ENCODE measurements at places on chromosomes 11 and 22.

DNA sequence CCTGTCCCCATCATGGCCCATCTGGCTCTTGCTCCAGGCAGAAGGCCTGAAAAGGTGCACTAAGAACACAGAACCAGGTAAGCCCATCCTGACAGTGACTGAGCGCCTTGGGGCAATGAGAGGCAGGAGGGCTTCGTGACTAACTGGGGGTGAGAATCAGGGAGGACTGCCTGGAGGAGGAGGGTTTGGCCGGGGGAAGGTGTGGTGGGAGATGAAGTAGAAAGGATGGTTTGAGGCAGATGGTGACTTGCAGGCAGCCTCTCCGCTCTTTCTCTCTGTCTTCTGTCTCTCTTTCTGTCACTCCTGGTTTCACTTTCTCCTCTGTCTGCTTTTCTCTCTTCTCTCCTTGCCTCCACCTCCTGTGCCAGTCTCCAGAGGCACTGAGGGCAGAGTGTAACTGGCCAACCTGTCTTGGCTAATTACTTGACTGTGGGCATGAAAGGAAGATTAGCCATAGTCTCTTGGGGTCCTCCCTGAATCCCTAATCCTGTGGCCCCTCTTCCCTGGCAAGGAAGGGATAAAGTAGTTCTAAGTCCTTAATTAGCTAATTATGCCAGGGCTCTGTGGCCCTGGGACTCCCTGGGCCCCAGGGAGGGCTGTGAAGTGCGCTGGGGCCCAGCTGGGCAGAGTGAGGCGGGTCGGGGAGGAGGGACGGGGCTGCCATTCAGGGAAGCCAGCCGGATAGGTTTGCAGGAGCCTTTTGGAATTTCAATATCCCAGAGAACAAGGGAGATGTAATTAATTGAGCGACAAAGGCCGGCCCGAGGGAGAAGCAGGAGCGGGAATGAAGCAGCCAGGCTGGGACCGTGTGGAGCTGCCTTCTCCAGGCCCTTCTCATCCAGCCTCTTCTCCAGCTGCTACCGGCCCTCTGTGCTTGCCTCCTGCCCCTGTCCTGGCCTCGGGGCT, 61.1 kb downstream of the CACNA1I start:
- DNase-seq: no peak

DNA sequence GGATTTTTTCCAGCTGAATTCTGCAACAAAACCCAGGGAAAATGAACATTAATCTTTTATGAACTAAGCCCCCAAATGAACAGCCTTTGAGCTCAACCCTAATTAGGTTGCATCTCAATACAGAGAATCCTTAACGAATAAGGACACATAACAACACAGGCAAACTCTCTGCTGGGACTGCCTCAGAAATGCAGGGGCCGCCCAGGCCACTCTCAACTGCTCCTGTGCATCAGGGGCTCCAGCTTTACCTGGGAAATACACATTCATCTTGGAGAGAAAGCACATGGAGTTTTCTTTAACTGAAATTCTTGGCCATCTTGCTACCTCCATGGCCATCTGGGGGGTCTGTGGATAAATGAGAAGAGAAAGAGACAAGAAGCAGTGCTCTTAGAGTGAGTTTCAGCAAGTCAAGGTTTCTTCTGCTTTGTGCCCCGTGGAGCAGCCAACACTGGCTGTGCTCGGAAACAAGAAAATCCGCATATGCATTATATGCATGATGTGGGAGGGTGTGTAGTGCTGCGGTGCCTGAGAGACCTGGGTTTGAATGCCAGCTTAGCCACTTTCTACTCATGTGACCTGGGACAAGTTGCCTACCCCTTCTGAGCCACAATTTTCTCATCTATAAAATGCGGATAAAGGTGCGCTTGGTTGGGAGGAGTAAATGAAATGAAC, 81.9 kb upstream of the RCN1 start:
- DNase-seq: no peak

DNA sequence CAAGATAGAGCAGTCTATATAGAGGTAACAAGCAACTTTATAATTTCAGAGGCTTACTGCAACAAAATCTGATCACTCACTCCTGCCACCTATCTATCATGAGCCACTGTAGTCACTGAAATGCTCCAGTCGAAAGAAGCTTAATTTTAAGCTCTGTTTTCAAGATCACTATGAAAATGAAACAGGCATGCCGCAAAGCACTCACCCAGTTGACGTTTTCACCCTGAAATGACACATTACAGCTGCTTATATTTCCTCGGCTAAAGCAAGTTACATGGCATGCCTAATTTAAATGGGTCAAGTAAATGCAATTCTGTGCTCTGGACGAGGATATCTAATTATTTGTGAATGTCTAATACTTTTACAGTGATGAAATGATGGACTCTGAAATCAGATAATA, 616.3 kb downstream of the FAM181B start:
- no peak for DNase-seq

DNA sequence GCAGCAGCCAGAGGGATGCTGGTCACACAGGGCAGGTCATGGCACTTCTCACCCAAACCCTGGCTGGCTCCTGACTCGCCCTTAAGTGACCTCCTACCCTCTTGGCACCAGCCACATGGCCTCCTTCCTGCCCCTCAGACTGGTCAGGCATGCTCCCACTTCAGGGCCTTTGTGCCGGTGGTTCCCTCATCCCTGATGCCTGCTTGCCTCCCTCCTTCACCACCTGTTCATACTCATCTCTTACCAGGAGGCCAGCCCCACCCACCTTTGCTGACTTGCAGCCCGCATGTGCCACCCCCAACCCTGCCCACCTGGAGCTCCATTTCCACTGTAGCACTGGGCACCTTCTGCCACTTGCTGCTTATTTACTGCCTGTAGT, 20.1 kb downstream of the GNAZ start:
- no peak for DNase-seq

- DNase-seq: peak; percentile 85
Observed at GRCh38 chr11:2156416-2157182, 4.4 kb downstream of the INS start.

DNA sequence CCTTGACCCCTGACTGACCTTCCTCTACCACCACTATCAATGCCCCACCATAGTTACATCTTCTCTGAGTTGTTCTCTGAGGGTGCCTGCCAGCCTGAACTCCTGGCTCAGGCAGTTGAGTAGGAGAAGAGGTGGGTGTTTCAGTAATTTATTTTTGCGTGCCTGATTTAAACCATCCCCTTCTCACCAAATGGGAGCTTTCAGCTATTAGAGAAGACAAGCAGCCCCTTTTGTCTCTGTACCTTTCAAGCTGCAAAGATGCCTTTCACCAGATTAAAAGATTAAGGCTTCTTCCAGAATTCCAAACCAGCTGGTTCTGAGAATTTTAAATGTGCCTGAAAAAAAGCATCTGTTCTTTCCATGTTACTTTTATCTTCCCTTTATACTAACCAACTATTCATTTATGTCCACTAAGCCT, 223.8 kb downstream of the FAM76B start:
- DNase-seq: no peak

- DNase-seq: no peak
Observed at GRCh38 chr11:45959851-45960250, 37.4 kb downstream of the LARGE2 start.

DNA sequence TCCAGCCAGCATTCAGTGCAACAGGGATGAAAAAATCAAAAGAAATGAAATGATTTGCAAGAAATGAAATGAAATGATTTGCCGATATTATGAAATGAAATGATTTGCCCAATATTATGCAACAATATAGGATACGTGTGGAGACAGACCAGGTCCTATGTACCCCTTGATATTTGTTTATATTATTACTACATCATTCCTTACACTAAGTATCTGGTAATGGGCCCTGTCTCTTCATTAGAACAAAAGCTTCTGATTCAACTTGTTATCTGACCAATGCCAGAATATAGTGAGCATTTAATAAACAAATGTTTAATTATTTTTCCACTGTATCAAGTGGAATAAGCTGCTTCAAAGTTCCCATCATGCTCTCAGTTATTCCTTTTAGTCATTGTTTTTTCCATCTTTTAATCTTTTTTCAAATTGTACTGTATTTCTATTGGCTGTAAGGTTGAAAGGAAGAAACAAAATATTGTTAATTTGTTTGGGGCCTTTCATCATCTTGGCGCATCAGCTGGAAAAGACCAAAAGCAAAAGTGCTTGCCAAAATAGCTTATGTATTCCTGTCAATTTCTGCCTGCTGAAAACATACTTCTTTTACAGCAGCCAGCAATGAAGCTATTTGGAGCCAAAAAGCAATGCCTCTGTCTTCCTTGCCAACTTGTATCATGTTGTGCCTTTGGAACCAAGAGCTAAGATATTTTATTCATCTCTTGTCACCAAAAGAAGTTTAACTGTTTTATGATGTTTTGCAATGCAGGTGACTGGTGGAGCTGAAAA, 2314.9 kb downstream of the LRRC4C start:
- DNase-seq: no peak

DNA sequence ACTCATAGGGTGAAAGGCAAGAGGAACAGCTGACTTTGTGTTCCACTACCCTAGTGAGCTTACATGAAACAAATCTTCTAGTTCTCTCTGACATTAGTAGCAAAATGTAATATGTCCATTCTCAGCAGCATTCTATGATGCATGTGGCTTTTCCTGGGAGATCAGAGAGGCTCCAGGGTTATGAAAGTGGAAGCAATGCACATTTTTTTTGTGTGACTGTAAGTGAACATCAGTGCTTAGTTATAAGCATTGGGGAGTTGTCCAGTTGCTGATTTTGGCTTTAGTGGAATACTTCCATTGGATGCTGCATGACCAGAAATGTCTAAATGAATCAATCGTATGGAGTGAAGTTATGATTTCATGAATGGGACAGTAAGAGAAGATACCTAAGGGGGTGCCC, 255.9 kb downstream of the FAT3 start:
- no peak for DNase-seq

- DNase-seq: no peak
Observed at GRCh38 chr11:118079491-118079890, 2.6 kb downstream of the TMPRSS4 start.

- DNase-seq: no peak
Observed at GRCh38 chr11:73189315-73189714, 28.8 kb upstream of the P2RY2 start.
